D721Med (cell line): ENCODE measurements at places on chromosomes 7 and 10.

- peak; percentile 73 for DNase-seq
These were observed at the start of gene ECHDC3 for GRCh38 chr10:11742009-11742778. Gene ECHDC3 (plus strand): TSS chr10:11742382. CDS start chr10:11742577, 195 bp downstream.

GRCh38 chr7:28748933-28749584, 209.1 kb downstream of the TRIL start:
- DNase-seq: no peak

- no peak for DNase-seq
These were observed 16.9 kb upstream of the OTUD1 start for GRCh38 chr10:23422003-23422411.

DNA sequence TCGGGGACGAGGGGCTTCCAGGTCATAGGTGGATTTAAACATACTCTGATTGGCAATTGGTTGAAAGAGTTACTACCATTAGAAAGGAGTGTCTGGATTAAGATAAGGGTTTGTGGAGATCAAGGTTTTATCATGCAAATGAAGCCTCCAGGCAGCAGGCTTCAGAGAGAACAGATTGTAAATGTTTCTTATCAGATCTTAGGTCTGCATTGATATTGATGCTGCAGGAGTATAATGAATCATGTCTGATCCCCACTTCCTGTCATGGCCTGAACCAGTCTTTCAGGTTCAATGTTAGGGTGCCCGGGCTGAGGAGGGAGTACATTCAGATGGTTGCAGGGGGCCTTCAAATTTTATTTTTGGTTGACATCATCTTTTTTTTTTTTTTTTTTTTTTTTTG, 51.4 kb downstream of the SH3PXD2A start:
- no peak for DNase-seq

- no peak for DNase-seq
These were observed 252.7 kb upstream of the PTER start for GRCh38 chr10:16184096-16184597.

DNA sequence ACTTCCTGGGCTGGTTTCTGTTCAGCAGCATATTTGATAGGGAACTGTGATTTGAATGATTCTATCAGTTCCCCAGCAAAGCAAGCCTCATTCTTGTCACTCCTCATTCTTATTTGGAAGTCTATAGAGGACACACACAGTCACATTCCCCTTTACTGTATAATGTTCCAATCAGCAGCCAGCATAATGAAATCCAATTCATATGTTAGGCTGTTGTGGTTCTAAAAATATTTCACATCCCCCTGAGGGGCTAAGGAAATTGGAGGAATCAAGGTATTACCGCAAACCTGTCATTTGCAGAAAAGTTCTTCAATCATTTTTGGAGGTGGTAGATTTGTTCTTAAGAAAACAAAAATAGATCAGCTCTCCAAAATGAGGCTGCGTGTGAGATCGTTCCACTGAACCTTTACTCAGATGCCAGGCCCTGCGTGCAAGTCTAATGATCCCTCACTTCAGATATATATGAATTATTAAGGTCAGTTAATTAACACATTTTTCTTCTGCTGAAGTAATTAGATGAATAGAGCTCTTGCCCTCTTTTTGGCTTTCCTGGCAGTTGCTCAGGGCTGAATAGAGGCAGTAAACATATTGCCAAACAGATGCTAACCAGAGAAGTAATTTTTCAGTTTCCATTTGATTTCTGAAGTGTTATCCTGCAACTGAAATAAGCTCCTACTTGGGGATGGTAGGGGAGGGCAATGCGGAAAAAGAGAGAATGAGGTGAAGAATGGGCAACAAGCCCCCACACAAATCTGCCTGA, 31.8 kb downstream of the LSMEM1 start:
- DNase-seq: no peak

DNA sequence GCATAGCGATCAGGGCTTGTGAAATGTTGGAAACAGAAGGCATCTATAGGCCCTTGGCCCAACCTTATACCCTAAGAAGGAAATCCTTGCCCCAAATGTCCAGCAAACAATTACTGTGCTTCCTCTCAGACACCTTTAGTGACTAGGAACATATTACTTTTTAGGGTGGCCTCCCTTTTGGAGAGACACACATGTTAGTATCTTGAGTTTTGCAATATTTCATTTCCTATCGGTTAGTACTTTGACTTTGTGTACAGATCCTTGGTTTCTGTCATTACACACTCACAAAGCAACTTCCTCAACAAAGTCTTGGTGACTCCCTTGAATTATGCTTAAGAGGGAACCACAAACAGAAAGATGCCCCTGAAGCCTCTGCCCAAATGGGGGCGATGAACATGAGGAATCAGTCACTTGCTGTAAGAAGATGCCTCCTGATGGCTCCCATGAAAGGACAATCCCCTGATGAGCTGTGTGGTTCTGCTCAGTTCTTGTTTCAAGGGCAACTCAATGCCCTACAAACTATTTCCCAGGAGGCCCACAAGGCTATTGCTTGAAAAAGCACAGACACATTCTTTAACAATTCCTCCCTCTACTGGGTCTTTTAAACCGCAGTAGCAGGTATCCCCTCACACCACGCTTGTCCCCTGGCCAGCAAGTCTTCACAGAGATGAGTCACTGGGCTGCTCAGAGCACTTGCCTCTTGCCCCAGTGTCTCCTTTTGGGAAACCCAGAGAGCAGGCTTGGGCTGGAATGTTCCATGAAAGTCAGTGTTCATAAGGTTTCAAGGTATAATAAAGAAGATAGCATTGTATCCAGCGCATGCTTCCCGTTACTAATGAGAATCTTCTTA, 196.2 kb downstream of the FANK1 start:
- no peak for DNase-seq

- DNase-seq: no peak
These were observed 58.7 kb upstream of the PRPS1L1 start for GRCh38 chr7:18086165-18087025.

DNA sequence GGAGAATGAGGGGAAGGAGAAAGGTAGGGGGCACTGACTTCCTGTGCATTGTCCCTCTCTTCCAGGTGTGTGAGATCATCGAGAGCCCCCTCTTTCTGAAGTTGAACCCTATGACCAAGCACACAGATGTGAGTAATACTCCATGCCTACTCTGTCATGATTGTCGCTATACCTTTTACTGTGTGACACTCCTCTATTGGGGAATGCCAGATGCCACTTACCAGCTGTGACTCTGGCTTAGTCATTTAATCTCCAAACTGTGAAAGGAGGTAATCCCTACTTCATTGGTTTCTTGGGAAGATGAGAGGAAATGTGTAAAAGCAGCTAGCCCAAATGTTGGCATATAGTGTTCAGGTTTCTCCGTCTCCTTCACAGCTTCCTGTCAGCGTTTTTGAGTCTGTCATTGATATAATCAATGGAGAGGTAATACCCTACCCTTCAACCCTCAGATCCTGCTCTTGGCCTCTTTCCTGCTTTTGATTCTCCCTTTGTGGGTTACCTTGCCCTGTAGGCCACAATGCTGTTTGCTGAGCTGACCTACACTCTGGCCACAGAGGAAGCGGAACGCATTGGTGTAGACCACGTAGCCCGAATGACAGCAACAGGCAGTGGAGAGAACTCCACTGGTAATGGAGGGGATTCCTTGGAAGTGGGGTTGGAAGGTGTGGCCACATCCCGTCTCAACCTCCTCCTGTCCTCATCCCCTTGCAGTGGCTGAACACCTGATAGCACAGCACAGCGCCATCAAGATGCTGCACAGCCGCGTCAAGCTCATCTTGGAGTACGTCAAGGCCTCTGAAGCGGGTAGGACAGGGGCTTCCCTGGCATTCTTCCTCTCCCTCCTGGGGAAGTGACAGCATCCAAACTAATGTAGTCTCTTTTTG, 2.0 kb downstream of the COPS6 start:
- no peak for DNase-seq

DNA sequence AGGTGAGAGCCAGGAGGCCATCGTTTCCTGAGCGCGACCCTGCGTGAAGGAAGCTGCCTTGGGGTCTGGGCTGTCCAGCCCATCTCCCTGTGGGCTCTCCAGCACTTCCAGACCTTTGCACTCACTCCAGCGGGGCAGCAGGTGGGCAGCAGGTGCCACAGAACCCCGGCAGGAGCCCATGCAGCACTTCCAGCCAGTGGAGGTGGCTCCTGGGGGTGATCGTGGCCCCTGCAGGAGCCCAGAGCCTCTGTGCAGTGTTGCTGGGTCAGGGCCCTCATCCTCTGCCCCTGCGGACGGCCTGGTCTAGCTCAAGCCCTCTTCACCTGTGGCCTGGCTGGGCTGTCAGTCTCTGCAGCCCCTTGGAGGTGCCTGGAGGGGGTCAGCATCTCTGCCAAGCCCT, 59.9 kb downstream of the PWWP2B start:
- no peak for DNase-seq

DNA sequence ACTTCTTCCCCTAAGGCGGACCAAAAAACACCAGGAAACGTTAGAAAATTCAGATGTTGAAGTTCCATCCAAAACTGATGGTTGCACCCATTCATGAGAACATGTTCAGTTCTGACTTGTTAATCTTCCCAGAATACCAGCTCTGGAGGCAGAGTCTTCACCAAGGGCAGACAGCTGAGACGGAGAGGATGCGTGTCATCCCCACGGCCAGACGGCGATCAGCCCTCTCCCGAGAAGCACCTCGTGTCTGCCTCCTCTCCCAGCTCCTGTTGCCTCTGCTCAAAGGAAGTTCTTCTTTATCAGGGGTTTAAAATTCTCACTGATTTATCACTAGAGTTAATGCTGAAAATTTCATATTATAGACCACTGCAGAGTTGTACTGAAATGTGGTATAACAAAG, 269.7 kb downstream of the ZMYND11 start:
- no peak for DNase-seq

DNA sequence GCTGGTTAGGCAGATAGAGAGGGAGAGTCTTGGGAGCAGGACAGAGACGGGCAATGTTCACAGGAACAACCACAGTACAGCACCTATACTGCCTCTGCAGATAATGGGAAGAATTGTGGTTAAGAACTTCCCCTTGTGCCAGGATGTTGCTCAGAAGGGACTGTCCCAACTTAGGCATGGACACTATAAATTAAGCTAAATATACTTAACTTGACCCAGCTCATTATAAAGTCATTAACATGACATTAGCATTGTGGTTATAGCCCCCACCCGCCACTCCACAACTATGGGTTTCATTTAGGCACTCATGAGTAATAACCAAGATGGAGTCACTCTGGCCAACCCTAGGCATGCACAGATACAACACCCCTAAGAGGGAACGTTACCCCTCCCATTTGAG, 310.9 kb upstream of the NRG3 start:
- no peak for DNase-seq

DNA sequence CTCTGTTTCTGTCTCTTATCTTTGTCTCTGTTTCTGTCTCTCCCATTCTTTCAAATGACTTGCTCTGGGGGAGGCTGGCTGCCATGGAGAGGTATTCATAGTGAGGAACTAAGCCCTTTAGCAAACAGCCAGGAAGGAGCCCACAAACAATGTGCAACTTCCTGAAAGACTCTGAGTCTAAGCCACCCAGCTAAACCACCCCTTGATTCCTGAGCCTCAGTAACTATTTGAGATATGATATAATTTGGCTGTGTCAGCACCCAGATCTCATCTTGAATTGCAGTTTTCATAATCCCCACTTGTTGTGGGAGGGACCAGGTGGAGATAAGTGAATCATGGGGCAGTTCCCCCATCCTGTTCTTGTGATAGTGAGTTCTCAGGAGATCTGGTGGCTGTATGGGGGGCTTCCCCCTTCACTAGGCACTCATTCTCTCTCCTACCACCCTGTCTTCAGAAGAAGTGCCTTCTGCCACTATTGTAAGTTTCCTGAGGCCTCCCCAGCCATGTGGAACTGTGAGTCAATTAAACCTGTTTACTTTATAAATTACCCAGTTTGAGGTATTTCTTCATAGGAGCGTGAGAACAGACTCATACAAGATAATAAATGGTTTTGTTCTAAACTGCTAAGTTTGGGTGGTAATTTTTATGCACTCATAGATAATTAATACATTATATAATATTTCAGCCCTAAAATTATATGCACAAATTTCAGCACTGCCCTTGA, 121.2 kb upstream of the FOXP2 start:
- no peak for DNase-seq

- DNase-seq: no peak
These were observed 38.6 kb upstream of the RSBN1L start for GRCh38 chr7:77657427-77658224.

GRCh38 chr10:112209684-112210131, 26.1 kb upstream of the GPAM start:
- DNase-seq: no peak

- no peak for DNase-seq
These were observed 108.5 kb upstream of the ANLN start for GRCh38 chr7:36280840-36281812.

GRCh38 chr7:513521-514166, 6.0 kb downstream of the PDGFA start:
- DNase-seq: no peak

GRCh38 chr10:2882628-2883027, 184.7 kb upstream of the PFKP start:
- peak; percentile 26 for DNase-seq

GRCh38 chr7:123140561-123140960, 59.2 kb downstream of the SLC13A1 start:
- DNase-seq: no peak

- no peak for DNase-seq
These were observed 111.8 kb upstream of the ANKRD1 start for GRCh38 chr10:91032611-91033206.

DNA sequence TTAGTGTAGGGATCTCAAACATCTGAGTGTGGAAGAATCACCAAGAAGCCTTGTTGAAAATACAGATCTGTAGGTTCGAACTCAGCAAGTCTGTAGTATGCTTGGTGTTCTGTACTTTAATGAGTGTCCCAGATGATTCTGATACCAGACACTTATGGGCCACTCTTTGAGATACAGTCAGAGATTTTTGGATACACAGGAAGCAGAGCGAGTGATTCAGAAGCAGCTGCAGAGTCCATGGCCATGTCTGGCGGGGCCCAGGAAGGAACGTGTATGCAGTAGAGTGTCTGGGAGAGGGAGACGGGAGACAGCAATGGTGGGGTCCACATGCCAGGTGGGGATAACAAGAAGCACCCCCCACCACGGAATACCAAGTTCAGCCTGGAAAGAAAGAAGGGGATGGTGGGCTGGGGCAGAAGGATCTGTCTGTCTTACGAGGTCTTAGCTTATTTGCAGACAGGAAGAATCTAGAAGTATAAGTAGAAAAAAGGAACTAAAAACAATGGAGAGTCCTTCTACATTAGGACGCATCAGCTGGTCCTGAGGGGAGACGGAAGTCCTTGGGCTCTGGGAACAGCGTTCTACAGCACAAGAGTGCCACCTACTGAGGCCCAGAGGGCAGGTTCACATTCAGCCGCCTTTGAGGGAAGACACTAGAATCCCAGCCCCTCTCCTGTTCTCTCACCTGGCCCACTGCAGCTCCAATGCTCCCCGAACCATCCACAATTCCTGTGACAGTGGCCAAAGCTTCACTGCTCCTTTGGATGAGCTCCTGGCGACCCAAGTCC, 55.4 kb downstream of the SLC37A3 start:
- DNase-seq: peak; percentile 38

- no peak for DNase-seq
These were observed 17.7 kb downstream of the GIMAP5 start for GRCh38 chr7:150754951-150755350.

- DNase-seq: no peak
These were observed 133.8 kb upstream of the PFKP start for GRCh38 chr10:2933519-2933918.

- no peak for DNase-seq
These were observed 27.8 kb downstream of the AFAP1L2 start for GRCh38 chr10:114376523-114376922.
